Right renal pelvis (tissue), 4 donors: ENCODE measurements at places on chromosomes 11 and 22. TPM values are rescaled to one million over a fixed set of nuclear protein-coding genes. Genes with fewer than 3 reads are reported as not detected.

DNA sequence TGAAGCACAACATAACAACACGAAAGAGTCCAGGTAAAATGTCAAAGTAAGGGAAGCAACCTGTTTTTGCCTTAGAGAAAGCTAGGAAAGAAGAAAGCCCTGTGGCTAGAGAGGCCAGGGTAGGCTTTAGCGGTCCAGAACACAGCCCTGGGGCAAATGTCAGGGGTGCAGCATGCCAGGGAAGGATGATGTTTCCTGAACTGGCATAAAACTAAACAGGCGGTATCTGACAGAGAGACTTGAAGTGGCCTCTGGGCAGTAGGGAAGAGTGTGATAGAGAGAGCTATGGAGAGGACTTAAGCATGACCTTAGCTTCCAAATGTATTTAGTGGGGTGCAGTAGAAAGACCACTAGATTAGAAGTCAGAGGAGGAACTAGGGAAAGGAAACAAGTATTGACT is 103.5 kb downstream of the KCNC1 start:
- DNase-seq, result no peak

The SNU13 gene
- polyA plus RNA-seq, result 173 TPM

The ENTHD1 gene
- polyA plus RNA-seq, result not detected

The SUSD2 gene
- 17.6 TPM for polyA plus RNA-seq
